ENCODE measurements at places on chromosomes 3 and 15.

- no peak for DNase-seq
Observed at GRCh38 chr3:98711426-98711825, 51.7 kb upstream of the ST3GAL6 start.

DNA sequence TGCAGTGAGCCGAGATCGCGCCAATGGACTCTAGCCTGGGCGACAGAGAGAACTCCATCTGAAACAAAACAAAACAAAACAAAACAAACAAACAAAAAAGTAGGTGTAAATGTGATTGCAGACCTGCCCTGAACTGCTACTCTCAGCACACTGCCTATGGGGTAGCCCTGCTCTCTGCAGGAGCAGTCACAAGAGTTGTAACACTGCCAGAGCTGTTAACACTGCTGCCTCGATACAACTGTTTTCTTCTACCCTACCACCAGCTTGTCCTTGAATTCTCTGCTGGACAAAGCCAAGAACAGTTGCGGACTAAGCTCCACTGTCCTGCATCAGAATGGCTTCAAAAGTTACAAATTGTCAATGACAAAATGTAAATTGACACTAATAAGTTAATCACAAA is 89.3 kb downstream of the ALCAM start:
- DNase-seq, result no peak

- DNase-seq, result no peak
Observed at GRCh38 chr15:91098451-91098850, 1.6 kb upstream of the SV2B start.

- no peak for DNase-seq
Observed at GRCh38 chr3:168085491-168086119, 10.1 kb downstream of the GOLIM4 start.

DNA sequence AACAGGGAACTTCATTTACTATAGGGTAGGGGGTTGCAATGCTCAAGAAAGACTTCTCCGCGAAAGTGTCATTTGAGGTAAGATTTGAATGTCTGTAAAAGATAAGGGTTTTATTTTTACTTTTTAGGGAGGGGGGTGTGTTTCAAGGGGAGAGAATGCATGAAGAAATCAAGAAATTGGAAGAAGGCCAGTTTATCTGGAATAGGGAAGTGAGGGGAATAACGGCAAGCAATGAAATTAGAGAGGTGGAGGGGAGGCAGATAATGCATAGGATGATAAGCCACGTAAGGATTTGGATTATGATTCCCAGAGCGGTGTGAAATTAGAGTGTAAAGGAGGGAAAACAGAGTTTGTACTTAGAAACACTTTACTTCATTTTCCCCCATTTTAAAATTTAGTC is 63.0 kb upstream of the MB21D2 start:
- DNase-seq, result no peak

DNA sequence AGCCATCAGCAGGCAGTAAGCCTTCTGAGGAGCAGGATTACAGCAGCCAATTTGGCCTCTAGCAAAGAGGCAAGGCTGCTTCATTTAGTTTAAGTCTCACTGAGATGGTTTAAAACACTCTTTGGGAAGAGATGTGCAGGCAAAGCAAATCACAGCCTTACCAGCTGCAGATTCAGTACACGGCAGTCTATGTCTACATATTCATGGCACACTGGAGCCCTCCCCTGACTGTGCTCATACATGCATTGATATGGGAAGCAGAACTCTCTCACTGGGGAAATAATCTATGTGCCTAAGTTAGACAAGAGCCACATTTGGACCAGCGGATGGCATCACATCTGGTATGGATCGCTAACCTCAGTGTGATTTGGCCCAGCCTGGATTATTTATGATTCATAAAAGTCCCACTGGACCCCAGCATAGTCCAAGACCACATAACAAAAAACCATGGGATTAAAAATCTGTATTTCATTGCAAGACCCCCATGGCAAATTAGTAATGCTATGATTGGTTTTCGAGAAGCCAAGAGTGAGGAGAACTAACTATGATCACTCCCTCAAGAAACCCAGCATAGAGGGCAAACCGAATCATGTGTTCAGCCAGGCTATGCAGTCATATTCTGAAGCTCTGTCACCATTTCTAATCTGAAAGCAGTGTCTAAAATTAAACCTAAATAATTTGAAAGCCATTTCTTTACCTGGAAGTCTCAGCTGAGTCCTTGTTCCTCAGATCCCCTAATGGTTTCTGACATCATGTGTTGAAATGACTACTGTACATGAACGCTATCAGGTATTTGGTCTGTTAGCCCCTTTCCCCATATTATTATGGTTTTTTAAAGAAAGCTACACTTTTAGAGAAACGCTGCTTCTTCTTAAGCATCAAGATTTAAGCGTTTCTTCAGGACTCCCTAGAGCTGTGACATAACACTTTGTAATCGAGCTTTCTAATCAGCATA is 1.2 kb downstream of the PRICKLE2 start:
- no peak for DNase-seq

DNA sequence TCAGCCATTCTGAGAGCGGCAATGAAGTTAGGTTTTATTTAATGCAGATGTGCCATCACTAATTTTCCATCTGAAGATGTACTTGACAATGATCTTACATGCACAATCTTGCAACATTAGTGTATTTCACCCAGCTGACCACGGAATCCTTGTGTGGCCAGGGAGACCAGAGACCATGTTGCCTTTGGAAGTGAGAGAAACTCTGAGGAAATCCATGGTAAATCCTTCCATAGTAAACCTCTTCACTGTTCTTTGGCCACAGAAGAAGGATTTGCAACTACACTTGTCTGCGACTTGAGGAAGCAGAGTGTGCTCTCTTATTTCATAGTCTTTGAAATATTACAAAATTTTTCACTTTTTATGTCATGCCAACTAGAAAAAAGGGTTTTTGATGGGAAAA is 128.4 kb upstream of the IGSF10 start:
- no peak for DNase-seq

DNA sequence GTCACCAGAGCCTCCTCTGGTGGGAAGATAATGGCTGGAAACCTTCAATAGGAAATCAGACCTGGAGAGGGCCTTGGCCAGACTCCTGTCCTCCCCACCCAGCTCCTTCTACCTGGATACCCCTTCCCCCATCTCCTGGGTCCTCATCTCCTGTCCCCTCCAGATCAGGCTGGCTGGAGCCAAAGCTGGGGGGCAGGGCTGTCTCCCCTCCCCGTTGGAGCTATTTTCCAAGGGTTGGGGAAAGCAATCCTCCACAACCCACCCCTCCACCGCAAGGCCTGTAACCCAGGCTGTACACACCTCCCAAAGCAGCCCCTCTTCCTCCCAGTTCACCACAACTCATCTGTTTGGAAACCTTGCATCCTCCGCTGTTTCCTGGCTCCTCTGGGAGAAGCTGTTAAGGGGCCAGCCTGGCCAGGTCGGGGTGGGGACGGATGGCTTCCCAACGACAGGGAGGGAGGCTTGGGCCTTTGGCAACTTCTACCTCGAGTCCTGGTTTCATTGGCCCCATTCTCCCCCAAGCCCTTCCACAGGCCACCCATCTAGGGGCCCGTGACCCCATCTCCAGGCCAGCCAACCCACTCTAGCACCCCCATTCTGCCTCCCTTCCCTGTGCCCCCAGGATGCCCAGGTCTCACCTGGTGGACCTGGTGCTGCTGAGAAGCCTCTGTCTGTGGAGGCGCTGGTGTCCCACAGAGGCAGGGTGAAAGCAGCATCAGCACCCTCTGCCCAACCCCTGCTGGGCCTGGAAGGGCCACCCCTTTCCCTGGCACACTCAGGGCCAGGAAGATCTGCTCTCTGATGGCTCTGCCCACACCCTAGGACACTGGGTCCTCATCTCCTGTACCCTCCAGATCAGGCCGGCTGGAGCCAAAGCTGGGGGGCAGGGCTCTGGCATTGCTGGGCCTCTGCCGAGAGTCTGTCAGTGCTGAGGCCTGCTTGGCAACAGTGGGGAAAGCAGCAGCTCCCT is 22.1 kb upstream of the GOLGA6C start:
- no peak for DNase-seq

DNA sequence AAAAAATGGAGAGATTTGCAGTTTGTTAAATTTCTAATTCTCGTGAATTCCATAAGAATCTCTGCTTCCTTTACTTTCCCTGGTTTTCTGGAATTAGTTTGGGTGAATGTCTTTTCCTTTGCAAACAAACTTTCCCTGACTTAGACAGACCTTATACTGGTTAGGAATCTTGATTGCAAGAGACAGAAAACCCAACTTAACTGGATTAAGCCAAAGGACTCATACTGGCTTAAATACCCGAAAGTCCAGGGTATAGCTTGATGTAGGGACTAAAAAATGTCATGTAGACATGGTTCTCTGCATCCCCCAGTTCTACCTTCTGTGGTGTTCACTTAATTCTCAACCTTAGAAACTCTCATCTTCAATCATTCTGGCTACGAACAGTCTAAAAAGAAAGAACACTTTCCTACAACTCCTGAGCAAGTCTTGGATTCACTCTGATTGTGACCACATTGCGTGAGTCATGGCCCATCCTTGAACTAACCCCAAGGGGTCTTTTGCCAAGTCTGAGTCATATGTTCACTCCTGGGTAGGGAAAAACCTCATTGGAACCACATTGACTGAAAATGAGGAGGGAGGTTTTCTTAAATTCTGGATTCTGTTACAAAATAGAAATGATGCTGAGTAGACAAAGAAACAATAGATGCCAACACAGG is 136.0 kb upstream of the DAZL start:
- DNase-seq, result peak; percentile 90

GRCh38 chr3:171284308-171285075 is 175.7 kb downstream of the TNIK start:
- peak; percentile 78 for DNase-seq

- DNase-seq, result no peak
Observed at GRCh38 chr15:99165956-99166689, 61.2 kb downstream of the SYNM start.

GRCh38 chr3:194300382-194300758 is 50.8 kb downstream of the CPN2 start:
- no peak for DNase-seq

DNA sequence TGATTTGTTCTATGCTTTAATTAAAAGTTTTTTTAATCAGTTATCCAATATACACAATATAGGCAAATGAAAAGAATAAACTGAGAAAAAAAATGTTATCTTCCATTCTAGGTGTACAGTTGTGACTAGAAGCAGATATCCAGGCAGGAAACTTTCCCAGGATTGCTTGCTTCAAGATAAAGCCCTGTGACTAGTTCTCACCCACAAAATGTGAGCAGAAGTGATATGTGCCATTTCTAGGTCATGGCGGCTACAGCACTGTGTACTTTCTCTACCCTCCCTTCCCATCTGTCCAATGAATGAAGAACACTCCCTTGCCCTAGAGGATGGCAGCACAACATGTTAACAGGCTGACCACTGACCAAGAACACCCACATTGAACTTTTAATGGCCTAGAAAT is 110.5 kb upstream of the STT3B start:
- no peak for DNase-seq

GRCh38 chr3:15616053-15616452 is 14.5 kb downstream of the BTD start:
- no peak for DNase-seq
